ENCODE measurements at places on chromosomes 3 and 15.
A peak's percentile ranks its signal among the peaks of the same experiment; 100 is the strongest.

- DNase-seq, result no peak
Observed at GRCh38 chr3:16667633-16668032, 62.4 kb upstream of the DAZL start.

DNA sequence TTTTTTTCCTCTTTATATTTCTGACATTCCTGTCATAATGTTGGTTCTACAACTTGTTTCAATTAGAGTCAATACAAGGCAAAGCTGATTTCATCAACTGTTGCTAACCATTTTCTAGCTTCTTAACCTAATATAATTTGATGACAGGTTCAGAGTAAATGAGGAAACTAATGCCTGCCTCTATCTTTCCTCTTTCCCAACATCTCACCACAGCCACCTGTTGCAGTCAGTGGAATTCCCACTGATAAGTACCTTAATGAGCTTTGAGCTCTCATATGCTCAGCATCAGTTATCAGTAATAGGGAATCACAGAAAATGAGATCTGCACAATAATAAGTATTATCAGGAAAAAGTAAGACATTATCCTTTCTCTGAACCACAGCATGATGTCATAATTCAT, 241.9 kb downstream of the MEIS2 start:
- no peak for DNase-seq

GRCh38 chr3:7293286-7293685, 432.4 kb downstream of the GRM7 start:
- no peak for DNase-seq

- no peak for DNase-seq
Observed at GRCh38 chr15:87949575-87950223, 306.8 kb downstream of the NTRK3 start.

- DNase-seq, result no peak
Observed at GRCh38 chr3:184349563-184350470, 11.6 kb downstream of the CLCN2 start.

DNA sequence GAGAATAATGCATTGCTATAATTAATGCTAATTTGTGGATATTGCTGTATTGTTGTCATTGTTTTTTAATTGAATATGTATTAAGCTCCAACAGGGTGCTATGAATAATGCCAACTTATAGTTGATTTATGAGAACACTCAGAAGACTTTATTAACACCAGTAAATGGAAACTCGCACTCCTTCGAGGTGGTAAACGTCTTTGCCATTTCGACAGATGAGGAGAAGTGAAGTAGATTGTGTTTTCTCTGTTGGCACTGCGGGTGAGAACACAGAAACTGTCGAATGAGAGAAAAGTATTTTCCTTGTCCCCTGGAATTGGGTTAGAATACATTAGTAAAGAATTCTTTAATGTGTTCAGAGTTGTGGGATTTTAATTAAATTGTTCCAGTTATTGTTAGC, 354.5 kb downstream of the LPP start:
- no peak for DNase-seq

GRCh38 chr3:5197022-5197421, 9.5 kb downstream of the EDEM1 start:
- no peak for DNase-seq

GRCh38 chr3:73401616-73402279, 223.0 kb downstream of the PDZRN3 start:
- no peak for DNase-seq

DNA sequence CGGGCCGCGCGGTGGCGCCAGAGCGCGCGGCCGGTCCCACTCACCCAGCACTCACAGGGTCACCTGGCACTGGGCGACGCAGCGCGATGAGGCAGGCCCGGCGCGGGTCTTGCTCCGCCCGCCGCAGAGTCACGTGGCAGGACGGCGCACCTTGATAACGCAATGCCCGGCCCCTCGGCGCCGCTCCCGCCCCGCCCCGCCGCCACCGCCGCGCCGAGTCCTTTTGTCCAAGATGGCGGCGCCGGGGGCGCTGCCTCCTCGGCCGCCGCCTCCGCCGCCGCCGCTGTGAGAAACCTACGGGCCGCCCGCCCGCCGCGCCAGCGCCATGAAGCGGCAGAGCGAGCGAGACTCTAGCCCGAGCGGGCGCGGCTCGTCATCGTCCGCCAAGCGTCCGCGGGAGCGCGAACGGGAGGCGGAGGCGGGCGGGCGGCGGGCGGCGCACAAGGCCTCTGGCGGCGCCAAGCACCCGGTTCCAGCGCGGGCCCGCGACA, at the start of gene RBM15B:
TSS of gene RBM15B (plus strand) at position 211 of the 491 bp plus-strand sequence. CDS start at position 326, 115 bp downstream.
- DNase-seq, result peak; percentile 87

GRCh38 chr3:40580494-40581091, 55.8 kb downstream of the ZNF621 start:
- peak; percentile 27 for DNase-seq

DNA sequence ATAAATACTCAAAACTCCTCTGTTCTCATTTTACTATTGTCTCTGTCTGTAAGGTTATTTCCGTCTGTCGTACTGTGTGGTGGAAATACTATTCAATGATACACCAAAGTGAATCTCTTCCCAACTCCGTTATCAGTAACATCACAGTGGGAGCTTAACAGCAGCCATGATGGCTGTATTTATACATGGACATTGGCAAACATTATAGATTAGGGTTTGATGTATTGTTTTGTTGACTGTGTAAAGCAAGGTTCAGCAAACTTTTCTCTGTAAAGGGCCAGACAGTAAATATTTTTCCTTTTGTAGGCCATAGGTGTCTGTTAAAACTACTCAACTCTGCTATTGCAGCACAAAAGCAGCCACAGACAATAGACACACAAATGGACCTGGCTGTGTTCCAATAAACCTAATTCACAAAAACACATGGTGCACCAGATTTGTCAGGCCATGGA, 23.2 kb downstream of the LIPC start:
- no peak for DNase-seq

DNA sequence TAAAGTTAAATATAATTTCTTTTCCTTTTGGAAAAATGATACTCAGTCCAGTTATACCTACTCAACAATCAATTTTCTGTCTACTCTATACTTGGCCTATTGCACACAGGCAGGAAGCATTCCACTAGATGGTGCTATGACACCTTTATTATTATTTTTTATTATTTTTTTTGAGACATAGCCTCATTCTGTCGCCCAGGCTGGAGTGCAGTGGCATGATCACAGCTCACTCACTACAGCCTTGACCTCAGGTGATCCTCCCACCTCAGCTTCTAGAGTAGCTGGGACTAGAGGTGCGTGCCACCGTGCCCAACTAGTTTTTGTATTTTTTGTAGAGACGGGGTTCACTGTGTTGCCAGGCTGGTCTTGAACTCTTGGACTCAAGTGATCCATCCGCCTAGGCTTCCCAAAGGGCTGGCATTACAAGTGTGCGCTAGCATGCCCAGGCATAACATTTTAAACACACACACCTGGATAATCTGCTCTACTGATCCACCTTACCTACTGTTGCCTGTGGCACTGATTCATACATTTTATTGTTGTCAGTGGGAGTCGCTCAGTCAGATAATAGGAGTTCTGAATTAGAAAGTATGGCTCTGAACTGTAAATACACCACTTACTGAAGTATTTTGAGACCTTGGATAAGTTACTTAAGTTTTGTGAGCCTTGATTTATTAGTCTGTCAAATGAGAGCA, 56.2 kb downstream of the EIF3J start:
- DNase-seq, result no peak

- DNase-seq, result no peak
Observed at GRCh38 chr3:69879051-69879450, 120.5 kb upstream of the SAMMSON start.

DNA sequence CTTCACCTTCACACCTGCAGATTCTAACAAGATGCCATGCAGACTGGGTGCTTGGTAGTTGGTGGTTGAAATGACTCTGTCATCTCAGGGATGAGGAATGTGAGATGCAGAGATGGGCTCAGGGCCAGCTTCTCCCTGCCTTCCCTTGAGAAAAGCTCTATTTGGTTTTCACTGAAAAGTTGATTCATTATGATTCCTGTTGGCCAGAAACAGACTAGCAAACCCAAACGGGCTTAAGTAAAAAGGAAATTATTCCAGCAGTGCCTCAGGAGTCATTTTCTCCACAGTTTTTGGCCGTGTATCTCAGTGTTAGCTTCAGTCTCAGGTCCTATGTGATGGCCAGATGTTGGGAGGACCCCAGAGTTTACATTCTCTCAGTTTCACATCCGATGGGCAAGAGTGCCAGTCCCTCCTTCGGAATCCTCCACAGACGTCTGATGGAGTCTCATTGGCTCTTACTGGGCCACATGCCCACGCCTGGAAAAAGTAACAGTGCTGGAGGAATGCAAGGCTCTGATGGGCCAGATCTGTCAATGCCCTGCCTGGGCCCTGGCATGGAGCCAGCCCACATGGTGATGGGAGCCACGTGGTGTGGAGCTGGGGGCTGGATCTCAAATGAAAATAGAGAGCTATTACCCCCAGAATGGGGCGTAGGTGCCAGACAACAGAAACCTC, 22.3 kb upstream of the SACM1L start:
- DNase-seq, result no peak

DNA sequence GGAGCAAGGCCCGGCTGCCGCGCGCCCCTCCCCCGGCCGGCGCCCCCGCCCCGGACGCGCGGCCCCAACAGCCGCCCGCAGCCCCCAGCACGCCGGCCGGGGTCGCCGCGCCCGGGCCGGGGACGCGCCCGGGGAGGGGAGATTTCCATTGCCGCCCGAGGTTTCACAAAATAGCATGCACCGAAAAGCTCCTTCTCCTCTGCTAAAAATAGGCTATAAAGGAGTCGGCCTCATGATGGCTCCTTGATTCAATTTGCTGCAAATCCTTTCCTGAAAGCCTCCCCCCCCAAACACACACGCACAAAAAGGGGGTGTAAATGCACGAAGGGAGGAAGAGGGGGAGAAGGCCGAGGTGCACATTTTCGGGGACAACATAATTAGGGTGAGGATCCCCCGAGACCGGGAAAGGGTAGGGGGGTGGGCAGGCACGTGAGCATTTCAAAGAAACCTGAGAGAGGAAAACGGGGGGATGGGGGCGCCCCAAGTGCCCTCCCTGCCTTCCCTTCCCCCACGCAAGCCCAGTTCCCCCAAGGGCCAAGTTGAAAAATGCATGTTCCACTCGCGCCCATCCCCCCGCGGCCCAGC, 734 bp downstream of the TBL1XR1 start:
- no peak for DNase-seq

DNA sequence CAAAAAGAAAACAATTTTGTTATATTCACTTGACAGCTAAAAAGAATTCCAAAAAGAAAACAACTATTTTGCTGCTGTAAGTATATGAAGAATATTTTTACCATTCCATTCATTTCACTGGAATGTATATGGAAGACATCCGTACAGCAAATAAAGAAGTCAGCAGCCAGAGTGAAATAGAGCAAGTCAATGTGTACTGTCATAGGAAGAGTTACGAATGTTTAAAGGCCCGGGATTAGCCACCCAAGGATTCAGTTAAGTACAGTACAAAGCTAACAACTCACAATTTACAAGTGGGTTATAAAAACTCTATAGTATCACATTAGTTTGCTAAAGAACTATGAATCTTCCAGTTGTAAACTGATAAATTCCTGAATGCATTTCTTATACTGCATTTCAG, 14.4 kb upstream of the XXYLT1 start:
- DNase-seq, result no peak

- DNase-seq, result peak; percentile 73
Observed at GRCh38 chr15:90845201-90845949, 23.0 kb upstream of the FURIN start.

- peak; percentile 76 for DNase-seq
Observed at GRCh38 chr3:104520228-104520655, 846.5 kb upstream of the ALCAM start.

DNA sequence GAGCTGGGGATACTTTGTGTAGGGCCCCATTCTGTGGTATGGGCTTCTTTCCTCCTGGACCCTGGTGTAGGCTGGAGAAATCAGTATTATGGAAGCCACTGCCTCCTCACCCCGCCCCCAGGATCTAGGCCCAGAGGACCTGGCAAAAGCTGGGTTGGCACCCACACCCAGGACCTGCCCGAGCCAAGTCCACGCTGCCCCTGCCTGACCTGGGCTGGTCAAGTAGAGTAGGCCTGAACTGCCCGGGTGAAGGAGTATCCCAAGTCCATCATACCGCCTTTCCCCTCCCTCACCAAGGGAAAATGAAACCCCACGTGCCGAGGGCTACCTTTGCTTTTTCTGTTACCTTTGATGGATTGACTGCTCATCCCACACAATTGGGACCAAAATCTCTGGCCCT, 37.7 kb upstream of the TRAK1 start:
- DNase-seq, result no peak

GRCh38 chr3:79726786-79727185, 41.0 kb downstream of the ROBO1 start:
- no peak for DNase-seq

DNA sequence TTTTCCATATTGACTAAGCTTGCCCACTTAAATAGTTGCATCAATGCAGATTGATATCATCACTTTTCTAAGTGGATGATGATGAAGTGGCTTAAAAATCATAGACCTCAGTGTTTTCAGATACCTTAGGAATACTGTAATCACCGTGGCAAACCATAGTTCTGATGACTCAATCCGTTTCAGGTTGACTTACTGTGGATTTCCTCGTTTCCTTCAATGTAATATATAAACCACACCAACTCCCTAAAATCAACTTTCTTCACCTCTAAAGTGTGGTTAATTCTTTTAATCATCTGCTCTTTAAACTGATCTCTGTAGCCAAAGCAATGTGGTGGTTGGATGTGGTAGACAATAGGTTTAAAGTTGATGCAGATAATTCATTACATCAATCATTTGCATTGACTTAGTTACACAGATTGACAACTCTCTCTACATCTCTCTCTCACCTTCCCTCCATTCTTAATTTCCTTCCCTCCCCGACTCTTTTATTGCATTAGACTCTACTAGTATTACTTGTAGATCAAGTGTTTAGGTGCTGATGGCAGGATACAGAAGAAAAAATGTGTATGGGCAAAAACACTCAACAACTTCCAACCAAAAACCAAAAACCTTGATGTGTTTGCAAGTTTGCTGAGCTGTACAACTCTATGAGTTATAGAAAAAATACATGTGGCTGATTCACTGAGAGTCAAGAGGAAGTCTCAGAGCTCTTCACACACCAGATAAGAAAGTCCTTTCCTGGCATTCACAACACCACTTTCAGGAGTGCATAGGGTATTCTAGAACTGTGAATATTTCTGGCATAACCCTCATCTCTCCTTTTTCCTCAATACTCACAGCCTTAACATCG, 243.5 kb downstream of the NFKBIZ start:
- no peak for DNase-seq

DNA sequence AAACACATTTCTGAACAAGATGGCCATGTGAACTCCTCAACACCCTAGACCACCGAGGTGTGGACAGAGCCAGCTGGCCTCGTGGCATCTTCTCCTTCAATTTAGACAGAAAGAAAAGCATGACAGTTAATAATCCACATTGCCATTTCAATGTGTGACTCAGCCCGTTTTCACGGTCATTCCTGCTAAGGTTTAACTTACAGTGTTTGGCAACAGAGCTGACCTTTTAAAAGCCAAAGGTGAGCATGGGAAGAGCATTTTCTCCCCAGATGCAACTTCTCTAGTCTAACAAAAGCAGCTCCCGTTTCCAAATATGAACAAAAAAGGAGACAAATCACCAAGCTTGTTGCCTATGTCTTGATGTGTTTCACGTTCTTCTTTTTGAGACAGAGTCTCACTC, 417.6 kb upstream of the WNT5A start:
- no peak for DNase-seq

Measured in GM12864 (cell line).